ENCODE measurements at places on chromosomes 3 and 15.

DNA sequence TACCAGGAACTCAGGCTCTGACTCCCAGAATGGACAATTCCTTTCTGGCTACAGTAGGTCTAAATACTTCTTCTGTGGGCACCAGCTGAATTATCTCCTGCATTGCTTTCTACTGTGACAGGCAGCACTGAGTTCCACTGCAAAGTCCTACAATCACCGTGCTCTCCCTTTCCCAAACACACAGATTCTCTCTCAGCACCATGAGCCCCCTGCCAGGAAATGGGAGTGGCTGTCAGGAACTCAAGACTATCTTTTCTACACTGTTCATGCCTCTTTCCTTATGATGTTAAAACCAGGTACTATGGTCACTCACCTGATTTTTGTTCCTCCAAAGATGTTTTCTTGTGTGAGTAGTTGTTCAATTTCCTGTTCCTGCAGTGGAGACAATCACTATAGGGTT lies 383.4 kb downstream of the EPHA6 start:
- no peak for DNase-seq

GRCh38 chr3:109115451-109115850 lies 2.5 kb downstream of the MORC1 start:
- DNase-seq = no peak

GRCh38 chr3:50194128-50194902 lies 2.9 kb downstream of the GNAT1 start:
- DNase-seq = peak; percentile 79

- DNase-seq = no peak
Measured at GRCh38 chr3:42254566-42254965, 11.4 kb downstream of the CCK start.

DNA sequence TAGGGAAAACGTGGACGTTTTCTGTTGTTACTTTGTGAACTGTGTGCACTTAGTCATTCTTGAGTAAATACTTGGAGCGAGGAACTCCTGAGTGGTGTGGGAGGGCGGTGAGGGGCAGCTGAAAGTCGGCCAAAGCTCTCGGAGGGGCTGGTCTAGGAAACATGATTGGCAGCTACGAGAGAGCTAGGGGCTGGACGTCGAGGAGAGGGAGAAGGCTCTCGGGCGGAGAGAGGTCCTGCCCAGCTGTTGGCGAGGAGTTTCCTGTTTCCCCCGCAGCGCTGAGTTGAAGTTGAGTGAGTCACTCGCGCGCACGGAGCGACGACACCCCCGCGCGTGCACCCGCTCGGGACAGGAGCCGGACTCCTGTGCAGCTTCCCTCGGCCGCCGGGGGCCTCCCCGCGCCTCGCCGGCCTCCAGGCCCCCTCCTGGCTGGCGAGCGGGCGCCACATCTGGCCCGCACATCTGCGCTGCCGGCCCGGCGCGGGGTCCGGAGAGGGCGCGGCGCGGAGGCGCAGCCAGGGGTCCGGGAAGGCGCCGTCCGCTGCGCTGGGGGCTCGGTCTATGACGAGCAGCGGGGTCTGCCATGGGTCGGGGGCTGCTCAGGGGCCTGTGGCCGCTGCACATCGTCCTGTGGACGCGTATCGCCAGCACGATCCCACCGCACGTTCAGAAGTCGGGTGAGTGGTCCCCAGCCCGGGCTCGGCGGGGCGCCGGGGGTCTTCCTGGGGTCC lies at the start of gene TGFBR2:
Gene TGFBR2, plus strand, starts transcription at position 301 of the 731 bp plus-strand sequence. Its CDS starts 283 bp downstream, at position 584.
- peak; percentile 91 for DNase-seq

- no peak for DNase-seq
Measured at GRCh38 chr15:80260551-80260950, 8.5 kb upstream of the CTXND1 start.

DNA sequence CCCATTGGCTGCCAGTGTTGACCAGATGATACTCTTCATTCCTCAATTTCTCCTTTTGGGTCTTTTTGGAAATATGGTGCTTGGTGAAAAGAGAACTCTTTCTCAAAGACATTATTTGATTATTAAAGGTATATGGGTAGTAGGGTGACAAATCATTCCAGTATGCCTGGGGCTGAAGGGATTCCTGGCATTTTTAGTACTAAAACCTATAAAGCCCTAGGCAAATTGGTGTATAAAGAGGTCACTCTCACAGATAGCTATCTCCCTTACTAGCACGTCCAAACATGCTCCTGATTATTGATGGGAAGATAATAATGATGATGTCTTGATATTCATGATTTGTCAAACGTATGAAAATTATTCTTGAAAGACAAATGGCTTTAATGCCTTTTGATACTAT lies 1.1 kb downstream of the GABRR3 start:
- DNase-seq = no peak
